ENCODE measurements at places on chromosomes 2 and 18.
A peak's percentile ranks its signal among the peaks of the same experiment; 100 is the strongest.

DNA sequence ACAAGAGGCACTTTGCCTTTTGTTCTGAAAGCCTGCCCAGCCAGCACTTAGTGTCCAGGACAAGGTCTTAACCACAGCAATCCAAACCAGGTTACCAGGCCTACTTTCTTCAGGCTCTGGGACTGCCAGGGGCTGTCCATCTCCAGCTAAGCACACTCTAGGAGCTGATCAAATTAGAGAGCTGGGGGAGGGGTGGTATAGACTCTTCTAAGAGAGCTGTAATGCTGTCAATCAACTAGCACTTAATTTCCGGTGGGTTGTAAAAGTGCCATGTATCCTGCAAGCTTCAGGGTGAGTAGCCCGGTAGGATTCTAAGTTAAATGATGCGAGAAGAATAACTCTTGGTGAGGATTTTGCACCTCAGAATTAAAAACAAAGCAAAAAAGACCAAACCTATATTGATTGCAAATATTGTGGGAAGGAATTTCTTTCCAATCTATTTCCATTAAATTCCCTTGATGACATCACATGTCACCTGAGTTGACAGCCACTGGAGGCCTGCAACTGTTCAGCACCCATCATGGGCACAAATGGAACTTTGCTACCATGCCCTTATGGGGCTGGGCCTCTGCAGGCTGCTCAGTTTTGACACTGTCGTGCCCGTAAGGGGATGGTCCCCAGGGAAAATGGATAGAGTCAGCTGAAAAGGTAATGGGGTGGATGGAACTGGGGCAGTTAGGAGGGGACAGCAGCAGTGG is 8.7 kb upstream of the COX7A2L start:
- DNase-seq = no peak

DNA sequence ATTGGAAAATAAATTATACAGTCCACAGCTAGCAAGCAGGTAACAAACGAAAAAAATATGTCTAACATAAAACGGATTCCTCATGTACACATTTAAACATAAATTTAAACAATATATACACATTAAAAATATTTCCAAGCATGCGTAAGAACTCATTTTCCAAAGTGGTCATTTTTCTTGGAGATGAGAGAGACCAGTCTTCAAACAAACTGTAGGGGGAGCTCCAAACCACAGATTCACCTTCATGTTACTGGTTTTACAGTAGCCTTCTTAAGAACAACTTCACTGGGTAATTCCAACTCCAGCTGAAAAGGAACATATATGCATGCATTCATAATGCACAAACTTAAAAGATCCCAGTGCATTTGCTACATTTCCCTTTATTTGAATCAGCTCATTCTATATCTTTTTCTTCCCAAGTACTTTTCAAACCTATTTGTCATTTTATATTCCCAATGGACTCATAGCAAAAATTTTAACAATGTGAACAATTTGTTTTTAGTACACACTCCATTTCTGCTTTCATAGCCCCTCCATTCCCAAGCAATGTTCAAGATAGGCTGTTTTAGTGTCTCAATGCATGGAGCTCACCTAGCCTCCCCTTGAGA is 4.7 kb upstream of the STAMBP start:
- peak; percentile 74 for DNase-seq

- no peak for DNase-seq
These were observed 71.0 kb upstream of the MMADHC start for GRCh38 chr2:149658553-149658952.

GRCh38 chr2:129347486-129348217 is 631.8 kb upstream of the RAB6C start:
- no peak for DNase-seq

DNA sequence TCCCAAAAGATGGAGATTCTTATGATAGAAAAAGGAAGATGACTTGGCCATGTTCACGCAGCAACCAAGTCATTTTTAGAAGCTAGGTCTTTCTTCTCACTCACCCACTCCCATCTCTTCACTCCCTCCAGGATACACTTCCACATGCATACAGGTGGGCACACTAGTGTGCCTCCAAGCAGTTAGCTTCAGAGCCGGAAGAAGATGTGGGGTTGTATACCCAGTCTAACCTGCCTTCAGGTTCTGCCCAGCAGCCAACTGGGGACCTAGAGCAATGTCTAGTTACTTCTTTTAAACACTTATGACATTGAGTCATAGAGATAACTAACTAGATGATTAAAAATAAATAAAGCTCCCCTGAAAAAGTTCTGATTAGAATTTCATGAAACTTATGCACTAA is 21.8 kb upstream of the TANK start:
- no peak for DNase-seq

- DNase-seq = no peak
These were observed 27.0 kb downstream of the GCA start for GRCh38 chr2:162370931-162371330.

- DNase-seq = no peak
These were observed 107.2 kb downstream of the ZEB2 start for GRCh38 chr2:144412709-144413108.

DNA sequence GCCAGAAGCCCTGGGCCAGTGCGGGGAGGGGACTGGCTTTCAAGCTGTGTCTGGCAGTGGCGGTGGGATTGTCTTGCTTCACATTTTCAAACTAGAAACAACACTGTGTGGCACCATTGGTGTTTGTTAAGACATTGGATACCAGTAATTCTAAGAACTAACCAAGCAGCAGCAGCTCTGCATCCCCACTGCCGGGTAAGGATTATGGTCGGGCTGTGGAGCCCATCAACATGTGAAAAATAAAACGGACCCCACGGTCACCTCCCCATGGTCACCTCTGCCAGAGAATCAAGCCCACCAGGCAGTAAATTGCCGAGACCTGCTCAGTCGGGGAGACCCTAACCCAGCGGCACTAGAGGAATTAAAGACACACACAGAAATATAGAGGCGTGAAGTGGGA is 65.3 kb downstream of the C18orf63 start:
- DNase-seq = no peak

DNA sequence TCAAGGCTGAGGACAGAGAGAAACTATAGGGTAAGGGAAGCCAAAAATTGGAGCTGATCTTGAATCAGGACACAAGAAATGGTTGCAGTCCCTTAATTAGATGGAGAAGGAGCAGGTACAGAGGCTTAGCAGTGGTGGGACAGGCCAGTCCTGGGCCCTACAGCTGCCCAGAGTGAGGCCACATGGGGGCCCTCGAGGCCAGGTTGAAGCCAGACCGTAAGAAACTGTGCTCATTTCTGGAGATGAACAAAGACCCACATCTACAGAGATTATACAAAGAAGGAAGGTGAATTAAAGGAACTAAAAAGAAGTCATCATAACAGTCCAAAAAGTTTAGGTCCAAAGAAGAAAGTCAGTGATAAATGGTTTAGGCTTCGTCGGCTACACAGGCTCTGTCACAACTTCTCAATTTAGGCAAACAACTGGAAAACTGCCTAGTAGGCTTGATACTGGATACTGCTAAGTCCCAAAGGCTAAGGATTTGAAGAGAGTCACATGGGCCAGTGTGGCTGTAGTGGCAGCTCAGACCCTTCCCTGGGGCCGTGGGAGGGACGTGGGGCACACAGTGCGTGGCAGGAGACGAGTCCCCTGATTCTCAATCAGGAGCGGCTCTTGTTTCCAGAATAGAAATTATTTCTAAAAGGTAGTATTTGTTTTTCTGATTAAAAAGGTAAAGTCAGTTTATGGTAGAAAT is 50.4 kb upstream of the CNGA3 start:
- DNase-seq = no peak

- no peak for DNase-seq
These were observed 116.2 kb downstream of the EML6 start for GRCh38 chr2:54839461-54840255.

GRCh38 chr2:201909348-201909747 is 103.0 kb downstream of the CDK15 start:
- DNase-seq = no peak

Data from LoVo (cell line).